ENCODE measurements at places on chromosomes 3 and 15. TPM values are rescaled to one million over a fixed set of nuclear protein-coding genes. Genes with fewer than 3 reads are reported as not detected.

DNA sequence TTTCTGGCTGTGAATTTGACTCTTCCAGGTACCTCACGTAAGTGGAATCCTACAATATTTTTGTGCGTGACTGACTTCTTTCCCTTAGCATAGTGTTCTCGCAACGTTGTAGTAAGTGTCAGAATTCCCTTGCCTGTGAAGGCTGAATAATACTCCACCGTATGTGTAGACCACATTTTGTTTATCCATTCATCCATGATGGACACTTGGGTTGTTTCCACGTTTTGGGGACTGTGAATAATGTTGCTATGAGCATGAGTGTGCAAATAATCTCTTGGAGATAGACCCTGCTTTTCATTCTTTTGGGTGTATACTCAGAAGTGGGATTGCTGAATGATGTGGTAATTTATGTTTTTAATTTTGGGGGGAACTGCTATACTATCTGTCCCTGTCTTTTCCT, 82.2 kb downstream of the APBA2 start:
- no peak for DNase-seq

DNA sequence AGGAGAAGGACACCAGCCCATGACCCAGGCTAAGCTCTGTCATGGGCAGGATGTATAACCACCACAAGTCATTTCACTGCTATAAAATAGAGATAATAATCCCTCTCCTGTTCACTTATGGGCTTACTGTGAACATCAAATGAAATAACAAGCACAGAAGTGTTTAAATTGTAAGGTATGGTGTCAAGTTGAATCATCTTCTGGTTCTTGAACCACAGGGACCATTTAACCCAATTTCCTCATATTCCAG, 44.3 kb upstream of the TLE3 start:
- no peak for DNase-seq

GRCh38 chr3:114221165-114221880, 16.1 kb downstream of the ZNF80 start:
- DNase-seq = no peak

PLXND1 gene
- total RNA-seq = 59.0 TPM

- DNase-seq = no peak
These were observed 537.3 kb upstream of the TGFBR2 start for GRCh38 chr3:30069056-30069455.

DNA sequence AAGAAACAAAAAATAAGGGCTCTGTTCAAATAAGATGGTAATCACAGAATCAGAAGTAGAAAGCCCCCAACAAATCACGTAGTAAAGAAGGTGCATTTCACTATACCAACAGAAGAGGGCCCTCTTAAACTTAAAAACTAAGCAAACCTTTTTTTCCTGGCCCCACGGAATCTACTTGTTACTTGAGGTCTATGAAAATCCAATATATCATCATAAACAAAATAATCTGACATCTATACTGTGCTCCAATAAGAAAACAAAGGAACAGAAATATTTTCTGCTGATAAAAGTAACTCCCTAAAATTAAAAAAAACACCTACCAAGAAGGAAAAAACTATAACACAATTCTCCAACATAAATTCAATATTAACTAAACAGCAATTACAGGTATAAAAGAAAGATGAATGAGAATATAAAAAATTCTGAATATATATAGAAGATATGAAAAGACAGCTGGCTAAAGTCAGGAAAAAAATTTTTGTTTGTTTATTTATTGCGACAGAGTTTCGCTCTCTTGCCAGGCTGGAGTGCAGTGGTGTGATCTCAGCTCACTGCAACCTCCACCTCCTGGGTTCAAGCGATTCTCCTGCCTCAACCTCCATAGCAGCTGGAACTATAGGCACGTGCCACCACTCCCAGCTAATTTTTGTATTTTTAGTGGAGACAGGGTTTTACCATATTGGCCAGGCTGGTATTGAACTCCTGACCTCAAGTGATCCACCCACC, 81.8 kb downstream of the CLASP2 start:
- no peak for DNase-seq

DNA sequence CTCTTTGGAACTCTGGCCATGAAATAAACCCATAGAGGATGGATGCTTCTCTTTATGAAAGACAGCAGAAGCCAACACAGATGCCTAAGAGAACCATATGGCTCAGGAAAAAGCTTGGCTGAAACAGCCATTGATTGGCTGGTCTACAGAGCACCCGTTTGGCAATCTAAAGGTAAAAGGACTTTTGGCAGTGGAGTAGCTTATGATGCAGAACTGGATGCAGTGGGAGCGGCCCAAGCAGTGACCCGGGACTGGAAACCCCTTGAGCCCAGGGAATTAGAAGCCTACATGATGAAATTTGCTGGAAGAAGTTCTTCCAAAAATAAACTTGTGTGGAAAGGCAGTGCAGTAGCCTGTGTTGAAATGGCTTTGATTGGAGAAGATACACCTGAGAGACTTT, 360.2 kb downstream of the NR2F2 start:
- no peak for DNase-seq
